ENCODE measurements at places on chromosomes 4 and X. TPM values are rescaled to one million over a fixed set of nuclear protein-coding genes. Genes with fewer than 3 reads are reported as not detected.

Gene HHIP
- 0.27 TPM for total RNA-seq

Gene ADD1
- 163 TPM for total RNA-seq

Gene DCAF12L1
- not detected for total RNA-seq

Gene CTAG2
- total RNA-seq: not detected

Gene FREM3
- 0.27 TPM for total RNA-seq

Gene RAP1GDS1
- total RNA-seq: 25.0 TPM

Gene TEC
- 14.8 TPM for total RNA-seq

Gene TCP11X1
- total RNA-seq: not detected

Gene SLC25A53
- 5.4 TPM for total RNA-seq

Gene INTU
- total RNA-seq: 3.0 TPM

Gene MAML3
- 27.2 TPM for total RNA-seq

Gene NKX3-2
- total RNA-seq: not detected

Gene ZNF630
- 1.3 TPM for total RNA-seq

Gene FRMD7
- total RNA-seq: not detected

Gene C4orf51
- not detected for total RNA-seq

Gene PPP1R2C
- total RNA-seq: not detected

Gene SLIT2
- under 0.01 TPM for total RNA-seq

Gene SORBS2
- under 0.01 TPM for total RNA-seq

Gene ADGRG4
- total RNA-seq: under 0.01 TPM

Gene ERVMER34-1
- under 0.01 TPM for total RNA-seq

Gene GLOD5
- 0.27 TPM for total RNA-seq

Gene RTL9
- total RNA-seq: under 0.01 TPM

Gene NSUN7
- 3.2 TPM for total RNA-seq

Gene MAGEB1
- not detected for total RNA-seq

Gene SOD3
- total RNA-seq: not detected

Gene TMEM156
- 1.1 TPM for total RNA-seq

Gene CXCL9
- under 0.01 TPM for total RNA-seq

Gene SPANXA2
- total RNA-seq: not detected

Gene PDE5A
- total RNA-seq: 1.3 TPM

Gene ALB
- total RNA-seq: not detected

Gene CLTRN
- 0.27 TPM for total RNA-seq

Gene FAM156B
- 12.7 TPM for total RNA-seq

Gene GAK
- 107 TPM for total RNA-seq

Gene USP17L24
- total RNA-seq: not detected

Gene CENPVL2
- total RNA-seq: 0.54 TPM

Gene PLAC8
- total RNA-seq: 205 TPM

Gene CXCL13
- not detected for total RNA-seq

Gene FIP1L1
- total RNA-seq: 33.1 TPM

Data from hematopoietic multipotent progenitor cell (in vitro differentiated cells).